ENCODE measurements at places on chromosomes 5 and 9.

GRCh38 chr5:134517553-134517952 is 7.9 kb upstream of the JADE2 start:
- no peak for DNase-seq

DNA sequence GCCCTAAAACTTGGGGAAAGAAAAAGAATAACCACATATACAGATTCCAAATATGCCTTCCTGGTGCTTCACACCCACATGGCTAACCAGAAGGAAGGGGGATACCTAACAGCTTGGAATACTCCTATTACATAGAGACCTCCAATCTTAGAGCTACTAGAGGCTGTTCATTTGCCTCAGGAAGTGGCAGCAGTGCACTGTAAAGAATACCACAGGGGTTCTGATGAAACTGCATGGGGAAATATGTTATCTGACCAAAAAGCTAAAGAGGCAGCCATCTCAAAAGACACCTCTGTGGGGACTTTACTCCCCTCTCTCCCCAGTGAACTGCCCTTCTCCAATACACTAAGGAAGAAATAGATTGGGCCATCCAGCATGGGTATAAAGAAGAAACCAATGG is 66.4 kb downstream of the CDKN2A start:
- DNase-seq, result no peak

DNA sequence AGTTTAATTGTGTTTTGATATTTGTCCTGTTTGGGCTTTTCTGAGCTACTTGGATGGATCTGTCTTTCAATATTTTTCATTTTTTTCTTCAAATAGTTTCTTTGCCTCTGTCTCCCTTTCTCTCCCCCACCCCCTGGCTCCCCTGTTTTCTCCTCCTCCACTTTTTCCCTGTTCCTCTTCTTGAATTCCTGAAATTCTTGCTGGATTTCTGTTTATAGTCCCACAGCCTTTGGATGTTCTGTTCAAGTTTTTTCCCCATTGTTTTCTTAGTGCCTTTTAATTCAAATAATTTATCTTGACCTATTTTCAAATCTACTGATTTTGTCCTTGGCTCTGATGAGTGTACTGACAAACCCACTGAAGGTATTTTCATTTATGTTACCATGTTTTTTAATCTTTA is 113.0 kb downstream of the VPS13A start:
- no peak for DNase-seq

GRCh38 chr5:135149956-135150723 is 116.1 kb upstream of the PITX1 start:
- no peak for DNase-seq

DNA sequence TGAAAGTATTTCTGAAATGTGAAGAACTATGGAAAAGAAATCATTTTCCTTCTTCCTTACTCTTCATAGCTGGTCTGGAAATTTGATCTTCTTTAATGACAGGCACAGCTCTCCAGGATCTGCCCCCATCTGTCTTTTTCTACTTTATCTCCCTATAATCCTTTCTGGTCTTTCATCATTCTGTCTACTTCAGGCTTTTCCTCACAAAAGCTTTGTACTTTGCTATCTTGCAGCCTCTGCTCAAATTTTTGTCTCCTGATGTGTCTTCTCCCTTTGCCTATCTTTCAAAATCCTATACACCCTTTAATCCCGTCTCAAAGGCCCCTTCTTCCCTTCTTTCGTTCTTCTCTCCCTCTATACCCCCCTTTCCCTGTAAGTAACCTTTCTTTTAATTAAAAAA is 114.9 kb upstream of the ATP10B start:
- DNase-seq, result no peak

GRCh38 chr5:116534964-116535651 is 39.5 kb downstream of the SEMA6A start:
- no peak for DNase-seq

DNA sequence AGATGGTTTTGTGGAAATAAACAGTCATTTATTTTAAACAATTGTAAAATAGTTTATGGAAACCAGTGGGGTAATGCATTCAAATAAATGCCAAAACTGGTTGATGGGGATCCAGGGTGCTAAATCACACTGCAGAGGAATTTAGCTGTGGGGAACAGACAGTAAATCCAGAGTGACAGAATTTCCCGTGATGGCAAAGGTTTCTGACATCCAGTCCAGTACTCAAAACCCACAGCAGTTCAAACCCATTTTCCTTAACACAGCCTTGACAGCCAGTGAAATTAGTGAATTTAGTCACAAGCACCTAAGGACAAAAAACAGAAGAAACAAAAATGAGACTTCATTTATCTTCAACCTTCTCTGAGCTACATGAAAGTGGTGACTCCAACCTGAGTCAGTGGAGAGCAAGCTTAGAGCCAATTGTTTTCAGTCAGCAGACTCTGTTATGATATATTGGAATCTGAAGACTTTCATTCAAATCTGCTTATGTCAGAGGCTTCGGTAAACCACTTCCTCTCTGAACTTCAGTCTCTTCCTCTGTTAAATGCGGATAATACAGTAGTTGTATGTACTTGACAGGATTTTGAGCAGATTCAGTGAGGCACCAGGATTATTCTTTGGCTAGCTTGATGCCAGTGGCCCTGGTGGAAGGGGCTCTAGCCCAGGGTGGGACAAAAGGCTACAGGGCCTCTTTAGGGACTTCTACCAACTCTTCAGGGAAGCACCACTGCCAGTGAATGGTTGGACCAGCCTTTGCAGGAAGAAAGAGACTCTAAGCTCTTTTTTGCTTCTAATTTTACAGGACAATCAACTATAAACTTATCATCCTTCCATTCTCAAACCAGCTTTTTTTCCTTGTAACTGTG is 185.3 kb downstream of the MAPKAP1 start:
- DNase-seq, result no peak

- no peak for DNase-seq
Observed at GRCh38 chr5:68169903-68170302, 45.7 kb upstream of the PIK3R1 start.

DNA sequence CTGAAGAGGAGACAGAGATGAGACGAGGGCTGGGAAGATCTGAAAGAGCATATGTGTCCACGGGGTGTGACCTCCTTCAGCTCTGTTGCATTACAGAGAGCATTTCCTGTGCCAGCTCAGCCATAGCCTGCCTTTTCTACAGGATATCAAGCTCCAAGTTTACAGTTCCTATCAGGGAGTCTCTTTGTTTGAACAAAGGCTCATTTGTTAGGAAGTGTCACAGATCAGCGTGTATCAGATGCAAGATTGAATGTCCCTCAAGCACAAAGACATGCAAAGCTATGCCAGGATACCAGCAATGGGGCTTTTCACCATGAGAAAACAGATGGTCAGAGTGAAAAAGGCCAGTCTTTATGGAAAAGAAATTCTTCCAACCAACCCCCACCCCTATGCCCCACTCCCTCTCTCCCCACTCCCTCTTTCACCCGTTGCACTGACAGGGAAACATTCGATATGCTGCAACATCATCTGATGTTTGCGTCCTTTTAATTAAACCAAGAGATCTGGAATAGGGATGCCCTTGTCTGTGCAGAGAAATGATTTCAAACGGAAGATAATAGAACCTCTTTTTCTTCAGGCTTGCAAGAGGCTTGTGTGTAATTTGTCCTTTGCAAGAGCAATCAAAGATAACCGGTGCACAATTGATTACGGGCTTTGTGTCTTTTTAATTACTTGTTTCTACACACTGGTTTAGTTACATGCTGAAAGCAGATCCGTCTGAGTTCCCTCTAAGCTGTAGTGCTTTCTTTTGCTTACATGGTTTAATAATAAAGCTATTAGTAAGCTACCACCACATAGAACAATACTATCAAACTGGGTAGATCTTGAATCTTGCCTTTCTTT is 263.1 kb upstream of the RGMB start:
- no peak for DNase-seq

DNA sequence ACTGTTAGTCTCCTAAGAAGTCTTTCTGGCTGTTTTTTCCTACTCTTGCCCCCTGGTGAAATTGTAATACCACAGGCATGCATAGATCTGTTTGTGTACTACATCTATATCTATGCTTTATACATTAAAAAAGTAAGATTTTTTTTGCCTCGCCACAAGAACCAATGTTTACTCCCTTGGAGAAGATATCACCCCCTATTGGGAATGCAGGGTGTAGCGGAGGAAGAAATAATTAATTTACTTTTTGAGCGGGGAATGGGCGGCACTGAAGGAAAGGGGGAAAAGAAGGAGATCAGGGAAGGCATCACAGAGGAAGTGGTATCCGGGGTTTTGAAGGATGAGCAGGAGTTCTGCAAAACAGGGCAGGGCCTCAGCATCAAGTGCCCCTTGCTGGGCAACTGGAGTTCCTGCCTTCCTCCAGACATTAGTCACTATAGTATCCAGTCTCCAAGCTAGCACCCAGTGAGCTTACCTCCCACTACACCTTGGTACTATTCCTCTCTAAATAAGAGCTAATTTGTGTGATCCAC is 134.9 kb downstream of the GABBR2 start:
- DNase-seq, result no peak

DNA sequence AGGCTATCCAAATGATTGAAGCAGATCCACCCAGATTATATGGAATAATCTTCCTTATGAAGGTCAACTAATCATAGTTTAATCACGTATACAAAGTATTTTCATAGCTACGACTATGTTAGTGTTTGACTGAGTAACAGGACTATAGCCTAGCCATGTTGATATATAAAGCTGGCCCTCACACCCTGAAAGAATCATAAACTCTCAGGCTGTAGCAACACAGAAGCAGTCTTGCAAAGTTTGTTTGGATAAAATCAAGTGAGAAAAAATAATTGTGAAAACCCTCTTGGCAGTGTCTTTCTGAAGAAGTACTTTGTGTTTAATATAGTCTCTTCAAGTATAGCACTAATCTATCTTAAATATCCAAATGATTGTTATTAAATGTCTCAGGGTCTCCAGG is 374.5 kb upstream of the DAB2 start:
- no peak for DNase-seq
